ENCODE measurements at places on chromosomes 5 and 9.

DNA sequence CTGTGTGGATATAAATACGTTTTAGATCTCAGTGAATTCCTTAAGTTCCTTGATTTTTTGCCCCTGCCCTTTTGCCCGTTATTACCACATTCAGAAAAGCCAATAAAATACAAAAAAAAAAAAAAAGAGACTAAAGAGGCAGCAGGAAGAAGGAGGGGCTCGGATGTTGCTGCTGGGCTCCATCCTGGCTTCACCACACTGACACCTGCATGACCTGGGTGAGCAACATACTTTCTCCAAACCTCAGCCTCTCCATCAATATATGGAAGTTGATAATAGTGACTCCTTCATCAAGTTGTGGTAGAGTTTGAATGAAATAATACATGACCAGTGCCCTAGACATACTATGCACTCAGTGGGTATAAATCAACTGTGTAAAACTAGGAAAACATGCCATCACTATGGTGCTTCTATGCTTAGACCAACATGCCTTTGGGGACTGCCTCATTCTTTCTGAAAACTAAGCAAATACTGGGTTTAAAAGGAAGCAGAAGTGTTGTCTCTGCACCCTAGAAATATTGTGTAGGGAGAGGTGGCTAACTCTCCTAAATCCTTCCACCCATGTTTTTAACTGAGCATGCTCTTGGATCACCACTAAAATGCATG, 243.0 kb downstream of the PIK3R1 start:
- DNase-seq: no peak

DNA sequence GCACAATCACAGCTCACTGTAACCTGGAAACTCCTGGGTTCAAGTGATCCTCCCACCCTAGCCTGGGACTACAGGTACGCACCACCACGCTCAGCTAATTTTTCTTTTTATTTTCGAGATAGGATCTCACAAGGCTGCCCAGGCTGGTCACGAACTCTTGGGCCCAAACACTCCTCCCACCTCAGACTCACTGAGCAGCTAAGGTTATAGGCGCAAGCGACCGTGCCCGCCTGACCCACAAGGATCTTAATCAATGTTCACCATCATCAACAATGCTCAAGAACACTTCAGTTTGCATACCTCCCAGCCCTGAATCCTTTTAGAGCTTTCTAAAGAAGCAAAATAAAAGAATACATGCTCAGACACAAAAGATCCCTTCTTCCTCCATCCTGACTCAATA, 13.2 kb downstream of the ETF1 start:
- DNase-seq: no peak

GRCh38 chr9:106691627-106692026, 171.3 kb upstream of the ZNF462 start:
- DNase-seq: no peak

- DNase-seq: no peak
Measured at GRCh38 chr5:109038209-109038840, 290.6 kb downstream of the FER start.

DNA sequence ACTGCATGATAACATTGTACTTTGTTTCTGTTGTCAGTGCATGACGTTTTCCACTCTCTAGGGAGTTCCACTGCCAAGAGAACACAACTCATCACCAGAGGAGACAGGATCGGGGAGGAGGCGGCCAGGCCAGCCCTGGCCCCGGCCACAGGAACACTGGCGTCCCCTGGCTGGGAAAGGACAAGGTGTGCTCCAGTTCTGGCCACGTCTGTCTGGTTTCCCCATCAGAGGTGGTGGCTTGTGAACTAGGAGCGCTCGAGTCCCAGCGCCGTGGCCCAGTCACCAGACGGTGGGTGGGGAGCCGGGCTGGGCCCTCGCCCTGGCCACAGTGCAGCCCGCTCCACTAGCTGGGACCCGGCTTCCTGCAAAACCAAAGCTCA, 211.9 kb upstream of the IRX4 start:
- DNase-seq: no peak

GRCh38 chr5:5313101-5313635, 109.3 kb upstream of the ICE1 start:
- no peak for DNase-seq

GRCh38 chr9:133493428-133493827, 14.5 kb upstream of the SLC2A6 start:
- no peak for DNase-seq

- DNase-seq: no peak
Measured at GRCh38 chr9:19201899-19202891, 28.3 kb upstream of the DENND4C start.

GRCh38 chr5:91119217-91119616, 263.9 kb downstream of the ARRDC3 start:
- DNase-seq: no peak

- no peak for DNase-seq
Measured at GRCh38 chr5:9622971-9623421, 7.2 kb downstream of the TAS2R1 start.

DNA sequence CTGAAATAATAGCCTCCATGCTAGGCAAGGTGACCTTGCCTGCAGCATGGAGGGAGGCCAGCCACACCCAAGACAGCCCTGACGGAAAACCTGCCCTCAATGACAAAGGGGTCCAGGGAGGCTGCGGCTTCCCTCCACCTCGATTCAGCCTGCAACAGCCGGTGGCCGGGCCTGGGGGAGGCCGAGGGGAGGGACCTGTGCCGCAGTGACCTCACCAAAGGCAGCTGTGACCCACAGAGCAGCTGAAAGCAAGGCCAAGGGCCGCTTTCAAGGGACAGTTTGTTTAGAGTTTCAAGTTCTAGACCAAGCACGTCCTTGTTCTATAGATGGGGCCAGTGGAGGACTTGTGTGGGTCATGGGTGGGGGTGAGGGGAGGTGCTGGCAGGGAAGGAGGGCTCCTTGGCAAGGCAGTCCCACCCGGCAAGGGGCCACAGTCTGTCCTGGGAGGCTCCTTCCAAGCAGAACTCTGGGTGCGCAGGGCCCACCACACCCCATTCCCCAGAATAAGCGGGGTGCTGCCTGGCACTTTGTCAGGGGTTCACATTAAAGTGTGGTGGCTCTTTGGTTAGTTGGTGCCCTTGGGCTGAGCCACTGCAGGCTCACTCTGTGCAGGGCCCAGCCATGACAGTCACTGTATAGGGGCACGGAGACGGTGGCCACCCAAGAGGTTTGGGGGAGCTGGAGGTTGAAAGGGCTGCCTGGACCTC, 226.5 kb downstream of the FANCC start:
- no peak for DNase-seq

GRCh38 chr9:21481470-21482056, 550 bp downstream of the IFNE start:
- DNase-seq: no peak

- no peak for DNase-seq
Measured at GRCh38 chr5:42591015-42591414, 165.6 kb upstream of the CCDC152 start.

- no peak for DNase-seq
Measured at GRCh38 chr9:76588316-76588715, 129.3 kb downstream of the GCNT1 start.

DNA sequence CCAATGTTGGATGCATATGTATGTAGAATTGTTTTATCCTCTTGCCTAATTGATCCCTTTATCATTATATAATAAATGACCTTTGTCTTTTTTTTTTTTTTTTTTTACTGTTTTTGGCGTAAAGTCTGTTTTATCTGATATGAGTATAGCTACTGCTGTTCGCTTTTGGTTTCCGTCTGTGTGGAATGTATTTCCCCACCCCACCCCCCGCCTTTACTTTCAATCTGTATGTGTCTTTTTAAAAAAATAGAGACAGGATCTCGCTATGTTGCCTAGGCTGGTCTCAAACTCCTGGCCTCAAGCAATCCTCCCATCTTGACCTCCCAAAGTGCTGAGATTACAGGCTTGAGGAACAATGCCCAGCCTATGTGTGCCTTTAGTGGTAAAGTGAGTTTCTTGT, 11.3 kb downstream of the AHRR start:
- DNase-seq: no peak

- no peak for DNase-seq
Measured at GRCh38 chr5:79697222-79698170, 7.9 kb downstream of the CMYA5 start.

GRCh38 chr5:139395844-139396640, 1.1 kb upstream of the PROB1 start:
- DNase-seq: no peak

DNA sequence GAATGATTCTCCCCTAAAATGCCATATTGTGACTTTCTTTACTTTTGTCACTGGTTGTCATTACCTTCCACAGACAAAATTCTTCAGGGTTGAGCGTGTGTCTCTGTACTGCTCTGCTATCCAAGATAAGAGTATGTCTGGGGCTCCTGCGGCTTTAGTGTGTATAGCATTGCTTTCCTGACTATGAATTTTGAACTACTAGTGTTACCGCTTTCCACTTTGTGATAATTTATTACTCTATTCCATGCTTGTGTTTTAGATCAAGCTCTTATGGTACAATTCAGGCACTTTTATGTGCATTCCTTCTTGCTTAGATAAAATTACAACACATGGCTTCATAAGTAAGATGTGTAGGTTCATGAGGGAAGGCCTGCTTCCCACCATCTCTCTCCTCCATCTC, 51.5 kb upstream of the MEF2C start:
- DNase-seq: no peak

- no peak for DNase-seq
Measured at GRCh38 chr5:153365547-153365946, 124.9 kb upstream of the GRIA1 start.

GRCh38 chr5:1702318-1702717, 97.3 kb downstream of the MRPL36 start:
- DNase-seq: no peak

DNA sequence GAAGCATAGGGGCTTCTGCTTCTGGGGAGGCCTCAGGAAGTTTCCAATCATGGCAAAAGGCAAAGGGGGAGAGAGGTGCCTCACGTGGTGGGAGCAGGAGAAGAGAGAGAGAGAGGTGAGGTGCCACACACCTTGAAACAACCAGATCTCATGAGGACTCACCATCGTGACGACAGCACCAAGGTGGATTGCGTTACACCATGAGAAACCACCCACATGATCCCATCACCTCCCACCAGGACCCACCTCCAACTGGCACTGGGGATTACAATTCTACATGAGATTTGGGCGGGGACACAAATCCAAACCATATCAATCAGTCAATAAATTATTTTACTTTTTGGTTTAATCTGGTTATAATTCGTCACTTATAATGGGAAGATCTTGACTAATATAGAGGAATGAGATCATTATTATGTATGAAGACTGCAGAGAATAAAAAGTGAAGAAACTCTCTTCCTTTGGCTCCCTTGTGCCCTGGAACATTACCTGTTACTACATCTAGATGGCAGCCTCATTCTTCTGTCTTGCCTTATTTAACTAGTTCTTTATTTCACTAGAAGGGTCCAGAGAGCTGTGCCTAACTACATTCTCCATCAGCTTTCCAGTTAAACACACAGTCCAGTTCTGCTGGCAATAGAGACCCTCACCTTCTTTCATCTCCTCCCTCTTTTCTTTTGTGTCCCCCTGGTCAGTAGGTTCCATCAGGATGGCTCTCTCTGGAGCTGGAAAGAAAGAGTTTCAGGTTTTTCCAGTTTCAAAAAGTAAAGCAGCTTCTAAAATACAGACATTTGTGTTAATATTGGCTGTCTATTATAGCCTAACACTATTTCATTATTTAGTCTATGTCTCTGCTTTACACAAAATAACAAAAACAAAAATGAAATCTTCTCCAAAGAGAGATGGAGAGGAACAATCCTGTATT, 21.7 kb upstream of the SPINK7 start:
- DNase-seq: no peak

GRCh38 chr5:6638236-6638635, 5.0 kb downstream of the SRD5A1 start:
- no peak for DNase-seq

- DNase-seq: no peak
Measured at GRCh38 chr5:108415726-108416125, 33.8 kb upstream of the FBXL17 start.

GRCh38 chr9:92949266-92949982, 2.1 kb downstream of the FGD3 start:
- no peak for DNase-seq

GRCh38 chr9:136088939-136089696, 6.0 kb downstream of the NACC2 start:
- DNase-seq: no peak

GRCh38 chr5:88094403-88094802, 174.2 kb downstream of the TMEM161B start:
- DNase-seq: no peak

- DNase-seq: no peak
Measured at GRCh38 chr9:99345942-99346341, 123.9 kb downstream of the SEC61B start.

- DNase-seq: no peak
Measured at GRCh38 chr9:121118266-121118665, 43.5 kb downstream of the CNTRL start.

DNA sequence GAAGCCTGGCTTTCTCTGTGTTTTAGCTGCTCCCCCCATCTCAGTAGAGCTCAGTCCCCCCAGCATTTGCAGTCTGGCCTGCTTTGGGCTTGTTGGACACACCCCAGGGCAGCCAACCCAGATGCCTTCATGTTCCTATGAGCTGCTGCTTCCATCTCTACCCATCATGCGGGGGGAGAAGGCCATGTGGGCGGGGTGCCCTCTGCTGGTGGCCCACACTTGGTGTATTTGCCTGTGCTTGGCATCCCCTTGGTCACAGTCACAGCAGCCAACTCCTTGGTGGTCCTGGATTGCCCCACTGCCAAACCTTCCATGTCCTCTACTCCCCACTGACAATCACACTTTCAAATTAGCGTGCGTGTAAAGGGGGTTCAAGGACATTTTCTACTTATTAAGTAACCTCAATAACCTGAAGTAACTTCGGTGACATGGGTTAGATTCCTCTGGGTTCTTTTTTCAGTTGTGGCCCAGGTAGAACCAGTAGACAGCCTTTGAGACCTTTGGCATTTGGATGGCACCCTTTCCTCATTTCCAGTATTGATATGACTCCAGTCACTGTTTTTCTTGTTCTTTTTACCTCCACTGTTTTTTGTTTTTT, 42.8 kb downstream of the SNX30 start:
- DNase-seq: peak; percentile 67

- no peak for DNase-seq
Measured at GRCh38 chr5:80238778-80239679, 16.8 kb downstream of the SERINC5 start.

DNA sequence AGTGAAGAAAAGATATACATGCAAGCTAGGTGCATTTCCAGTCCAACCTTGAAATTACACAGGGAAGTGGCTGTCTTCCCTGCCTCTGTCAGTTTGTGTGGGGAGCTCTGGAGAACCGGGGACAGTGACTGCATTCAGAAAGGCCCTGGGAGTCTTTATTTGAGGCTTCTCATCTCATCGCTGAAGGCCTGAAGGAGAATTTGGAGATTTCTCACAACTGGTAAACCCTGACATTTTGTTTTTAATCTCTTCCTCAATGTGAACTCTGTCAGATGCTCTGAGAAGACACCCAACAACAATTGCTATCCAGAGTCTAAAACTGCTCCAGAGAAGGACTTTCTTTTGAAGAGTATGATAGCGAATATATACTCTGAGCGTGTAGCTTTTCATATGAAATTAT, 33.0 kb downstream of the MACIR start:
- DNase-seq: no peak

GRCh38 chr5:138542180-138542955, 668 bp downstream of the ETF1 start:
- DNase-seq: no peak

GRCh38 chr5:56589481-56589860, 225.9 kb upstream of the MAP3K1 start:
- DNase-seq: no peak

- DNase-seq: no peak
Measured at GRCh38 chr5:67163863-67164595, 32.6 kb downstream of the CD180 start.
